ENCODE measurements at places on chromosomes 4 and X.

DNA sequence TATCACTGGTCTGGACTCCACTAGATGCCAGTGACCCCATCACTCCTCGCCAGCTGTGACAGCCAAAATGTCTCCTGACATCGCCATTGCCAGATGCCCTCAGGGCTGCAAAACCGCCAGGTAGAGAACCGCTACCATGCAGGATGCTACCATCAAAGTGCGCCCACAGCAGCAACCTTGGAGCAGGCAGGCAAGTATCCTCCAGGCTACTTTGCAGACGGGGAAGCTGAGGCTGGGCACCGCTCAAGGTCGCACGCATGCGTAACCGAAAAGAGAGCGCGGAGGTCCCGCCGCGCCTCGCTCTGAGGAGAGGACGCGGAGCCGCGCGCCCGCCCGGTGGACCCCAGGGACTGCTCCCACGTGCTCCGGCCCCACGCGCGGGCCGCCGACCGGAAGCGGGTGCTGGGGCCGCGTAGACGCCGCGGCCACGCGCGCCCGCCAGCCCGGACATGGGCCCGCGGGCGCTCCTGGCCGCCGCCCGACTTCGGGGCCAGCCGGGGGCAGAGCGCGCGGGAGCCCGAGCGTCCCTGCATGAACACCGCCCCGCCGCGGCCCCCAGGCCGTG, at the start of gene STS:
TSS of gene STS (plus strand) at position 300 of the 565 bp plus-strand sequence. CDS start 105,488 bp downstream, outside the sequence.
- DNase-seq = no peak

- no peak for DNase-seq
These were observed 139.6 kb downstream of the DCLK2 start for GRCh38 chr4:150217808-150218207.

DNA sequence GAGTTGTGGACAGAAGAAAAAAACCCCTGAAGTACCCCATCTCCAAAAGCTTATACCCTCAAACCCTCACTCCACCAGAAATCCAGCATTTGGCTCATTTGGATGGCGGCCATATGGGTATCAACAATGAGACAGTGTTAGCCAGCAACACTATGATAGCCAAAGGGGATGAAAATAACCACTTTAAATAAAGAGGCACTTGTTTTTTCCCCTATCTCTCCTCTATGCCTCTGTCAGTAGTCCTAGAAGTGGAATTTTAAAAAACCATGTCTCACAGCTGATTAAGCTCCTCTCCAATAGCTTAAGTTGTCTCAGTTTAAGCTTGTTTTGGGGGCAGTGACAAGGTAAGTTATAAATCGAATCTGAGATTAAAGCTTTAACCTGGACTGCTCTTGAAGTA, 124.0 kb downstream of the MOSPD2 start:
- DNase-seq = no peak

DNA sequence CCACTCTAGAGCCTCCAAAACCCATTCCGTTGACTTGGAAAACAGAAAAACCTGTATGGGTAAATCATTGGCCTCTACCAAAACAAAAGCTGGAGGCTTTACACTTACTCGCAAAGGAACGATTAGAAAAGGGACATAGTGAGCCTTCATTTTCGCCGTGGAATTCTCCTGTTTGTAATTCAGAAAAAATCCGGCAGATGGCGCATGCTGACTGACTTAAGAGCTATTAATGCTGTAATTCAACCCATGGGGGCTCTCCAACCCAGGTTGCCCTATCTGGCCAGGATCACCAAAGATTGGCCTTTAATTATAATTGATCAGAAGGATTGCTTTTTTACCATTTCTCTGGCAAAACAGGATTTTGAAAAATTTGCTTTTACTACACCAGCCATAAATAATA, 60.8 kb downstream of the ZNF732 start:
- DNase-seq = peak; percentile 15

GRCh38 chr4:126790633-126791032, 842.1 kb upstream of the INTU start:
- DNase-seq = no peak

GRCh38 chr4:48254381-48255071, 15.1 kb downstream of the TEC start:
- no peak for DNase-seq

DNA sequence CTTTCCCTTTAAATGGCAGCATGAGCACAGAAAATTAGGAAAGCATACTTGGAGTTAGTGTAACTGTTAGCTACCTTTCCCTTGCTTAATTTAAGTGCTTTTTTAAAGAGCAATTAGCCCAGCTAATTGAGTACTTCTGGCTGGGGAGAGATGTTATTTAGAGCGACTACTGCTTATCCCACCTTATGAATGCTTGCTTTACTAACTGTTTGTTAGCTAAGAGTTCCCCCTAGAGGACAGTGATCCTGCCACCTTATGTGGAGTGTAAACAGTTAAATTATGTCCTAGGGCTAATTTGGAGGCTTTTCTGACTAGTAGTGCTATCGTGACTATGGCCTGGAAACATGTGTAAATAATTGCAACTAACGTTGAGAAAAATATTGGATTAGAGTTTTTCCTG, 909.4 kb downstream of the FSTL5 start:
- DNase-seq = no peak

- no peak for DNase-seq
These were observed 1.7 kb upstream of the CYP4V2 start for GRCh38 chr4:186189656-186190055.

- DNase-seq = no peak
These were observed 70.9 kb upstream of the FBXW7 start for GRCh38 chr4:152606753-152607152.

DNA sequence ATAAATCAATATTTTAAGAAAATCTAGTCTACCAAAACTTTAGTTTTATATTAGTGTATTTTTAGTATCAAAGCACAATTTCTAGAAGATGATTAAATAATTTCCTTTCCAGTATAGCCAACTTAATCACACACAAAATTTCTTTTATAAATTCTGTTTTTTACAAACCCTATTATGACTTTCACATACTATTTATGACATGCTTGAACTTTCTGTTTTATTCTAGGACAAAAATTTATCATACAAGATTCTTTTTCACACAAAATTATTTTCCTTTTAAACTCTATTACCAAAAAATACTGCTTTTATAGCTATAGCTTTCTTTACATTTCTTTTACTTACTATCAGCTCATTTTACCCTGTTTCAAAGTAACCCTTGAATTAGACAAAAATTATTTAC, 149.5 kb downstream of the OR13H1 start:
- no peak for DNase-seq

DNA sequence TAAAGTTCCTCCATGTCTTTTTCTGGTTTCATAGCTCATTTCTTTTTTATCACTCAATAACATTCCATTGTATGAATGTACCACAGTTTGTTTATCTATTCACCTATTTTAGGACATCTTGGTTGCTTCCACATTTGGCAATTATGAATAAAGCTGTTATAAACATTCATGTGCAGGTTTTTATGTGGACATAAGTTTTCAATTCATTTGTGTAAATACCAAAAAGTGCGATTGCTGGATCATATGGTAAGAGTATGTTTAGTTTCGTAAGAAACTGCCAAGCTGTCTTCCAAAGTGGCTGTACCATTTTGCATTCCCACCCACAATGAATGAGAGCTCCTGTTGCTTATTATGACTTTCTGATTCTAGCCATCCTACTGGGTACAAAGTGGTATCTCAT, 36.3 kb upstream of the ZFX start:
- no peak for DNase-seq

GRCh38 chr4:169047956-169048355, 37.9 kb upstream of the CBR4 start:
- no peak for DNase-seq

DNA sequence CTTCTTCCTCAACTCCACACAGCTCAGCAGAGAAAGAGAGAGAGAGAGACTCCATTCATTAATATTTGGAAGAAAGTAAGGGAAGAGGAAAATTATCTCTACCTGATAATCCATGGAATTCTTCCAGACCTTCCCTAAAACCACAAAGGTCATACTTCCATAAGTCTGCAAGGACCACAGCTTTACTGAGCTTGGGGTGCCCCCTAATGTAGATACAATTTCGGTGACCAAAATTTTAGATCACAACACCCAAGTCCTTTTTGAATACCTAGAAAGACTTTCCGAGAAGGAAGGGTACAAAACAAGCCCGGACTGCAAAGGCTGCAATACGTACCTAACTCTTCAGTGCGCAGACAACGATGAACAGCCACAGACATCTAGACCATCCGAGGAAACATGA, 523.9 kb downstream of the GLUD2 start:
- no peak for DNase-seq

DNA sequence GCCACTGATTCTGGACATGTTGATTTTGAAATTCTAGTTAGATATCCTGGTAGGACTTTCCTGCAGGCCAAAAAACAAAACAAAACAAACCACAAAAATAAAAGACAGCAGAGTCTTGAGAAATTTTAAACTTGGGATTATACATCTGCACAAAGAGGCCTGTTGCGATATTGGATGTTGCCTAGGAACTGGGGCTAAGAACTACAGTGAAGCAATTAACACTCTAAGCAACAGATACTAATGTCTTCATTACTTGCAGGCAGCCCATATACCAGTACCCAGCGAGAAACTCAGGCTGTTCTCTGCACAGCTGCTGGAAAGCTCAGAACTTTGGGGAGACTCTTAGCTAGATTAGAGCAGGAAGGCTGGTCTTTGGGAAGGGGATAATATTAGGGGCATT, 69.1 kb upstream of the SCOC start:
- no peak for DNase-seq

DNA sequence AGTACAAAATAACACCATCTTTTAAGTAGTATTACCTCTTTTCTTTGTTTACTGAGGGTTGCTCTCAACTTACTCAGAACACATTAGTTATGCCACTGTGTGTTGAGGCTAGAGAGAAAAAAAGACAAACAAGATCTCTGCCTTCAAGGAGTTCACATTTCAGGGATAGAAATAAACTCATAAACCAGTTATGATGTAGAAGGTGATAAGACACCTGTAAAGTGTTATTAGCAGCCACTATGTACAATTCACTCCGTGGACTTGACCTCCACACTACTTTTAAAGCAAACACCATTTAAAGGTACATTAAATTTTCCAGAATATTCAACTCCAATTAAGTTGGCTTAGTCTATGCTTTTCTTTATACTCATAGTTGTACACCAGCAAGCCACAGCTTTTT, 278.0 kb downstream of the PDGFC start:
- DNase-seq = no peak

GRCh38 chrX:83008415-83008814, 499.7 kb upstream of the POU3F4 start:
- DNase-seq = no peak

DNA sequence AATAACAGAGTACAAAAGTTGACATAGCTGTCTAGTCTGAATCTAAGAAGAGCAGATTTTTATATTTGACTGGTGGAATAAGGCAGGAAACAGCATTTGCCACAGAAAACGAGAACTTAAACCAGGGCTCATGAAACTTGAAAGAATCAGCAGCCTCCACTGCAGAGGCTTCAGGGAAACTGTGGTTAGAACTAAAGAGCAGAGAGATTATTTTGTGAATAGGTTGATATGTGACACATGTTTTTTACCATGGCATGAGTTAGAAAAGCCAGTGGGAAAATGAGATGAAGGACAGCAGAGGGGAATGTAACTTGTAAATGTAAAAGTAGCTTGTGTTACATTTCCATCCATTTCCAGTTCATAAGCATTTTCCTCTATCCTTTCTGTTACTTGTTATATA, 63.7 kb upstream of the CAMK2D start:
- no peak for DNase-seq

DNA sequence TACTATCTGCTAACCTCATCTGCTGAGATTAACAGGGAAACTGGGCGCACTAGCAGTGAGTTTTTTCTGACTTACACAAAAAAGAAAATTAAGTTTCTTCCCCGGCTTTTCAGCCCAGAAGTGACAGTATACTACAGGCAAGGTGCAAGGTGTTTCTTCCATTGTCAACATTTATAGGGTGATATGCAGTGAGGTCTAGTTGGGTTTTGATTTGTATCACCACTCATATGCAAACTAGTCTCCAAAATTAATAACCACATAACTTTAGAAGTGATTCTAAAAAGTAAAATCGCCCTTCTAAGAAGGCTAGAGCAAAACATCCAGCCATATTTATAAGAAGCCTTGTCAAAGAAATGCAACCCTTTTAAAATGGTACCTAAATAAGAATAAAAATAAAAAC, 640.1 kb downstream of the ARAP2 start:
- DNase-seq = no peak

DNA sequence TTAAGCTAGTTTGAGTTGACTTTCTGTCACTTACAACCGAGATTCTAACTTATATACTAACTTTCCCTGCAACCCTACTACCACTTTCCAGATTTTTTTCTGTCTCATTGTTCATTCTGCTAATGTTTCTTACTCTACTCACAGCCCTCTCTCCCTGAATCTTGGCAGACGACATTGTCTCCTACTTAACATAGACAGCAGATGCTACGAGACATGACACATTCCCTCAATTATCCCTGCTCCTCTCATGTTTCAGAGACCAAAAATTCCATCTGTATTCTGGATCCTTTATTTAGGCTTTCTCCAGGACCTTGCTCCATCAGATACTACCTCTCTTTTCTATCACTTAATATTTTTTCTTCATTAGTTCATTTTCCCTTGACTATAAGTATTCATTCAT, 379.1 kb upstream of the TEX13C start:
- no peak for DNase-seq

DNA sequence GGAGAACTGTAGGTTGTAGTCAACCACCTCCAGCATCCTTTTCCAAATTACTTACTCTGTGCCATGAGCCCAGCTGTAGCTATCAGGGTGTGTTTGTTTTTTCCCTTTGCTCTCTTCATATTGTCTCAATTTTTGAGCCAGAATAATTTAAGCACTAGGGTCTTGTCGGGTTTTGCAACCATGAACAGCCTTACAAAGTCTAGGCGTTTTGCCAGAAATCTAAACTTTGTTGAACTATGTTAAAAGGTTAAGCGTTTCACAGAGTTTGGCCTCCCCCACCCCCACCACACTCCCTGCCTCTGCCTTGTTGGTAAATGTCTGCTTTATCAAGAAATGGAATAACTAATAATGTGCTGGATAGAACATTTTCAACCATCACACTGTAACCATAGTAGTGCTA, 190.6 kb upstream of the TTC29 start:
- no peak for DNase-seq

- DNase-seq = no peak
These were observed 116.2 kb downstream of the CAMK2D start for GRCh38 chr4:113645288-113645687.
